ENCODE measurements at places on chromosomes 4 and X. TPM values are rescaled to one million over a fixed set of nuclear protein-coding genes. Genes with fewer than 3 reads are reported as not detected.

Gene RNF128
- 1.7 TPM for polyA plus RNA-seq

Gene RNF212
- polyA plus RNA-seq, result 0.03 TPM

Gene MAGEC3
- not detected for polyA plus RNA-seq

Gene PDE5A
- polyA plus RNA-seq, result 0.60 TPM

Gene XAGE2
- not detected for polyA plus RNA-seq

Gene FAM47A
- not detected for polyA plus RNA-seq

Gene ARHGAP10
- polyA plus RNA-seq, result 28.8 TPM

Gene TRPC3
- polyA plus RNA-seq, result 0.08 TPM

Gene ETDA
- polyA plus RNA-seq, result not detected

DNA sequence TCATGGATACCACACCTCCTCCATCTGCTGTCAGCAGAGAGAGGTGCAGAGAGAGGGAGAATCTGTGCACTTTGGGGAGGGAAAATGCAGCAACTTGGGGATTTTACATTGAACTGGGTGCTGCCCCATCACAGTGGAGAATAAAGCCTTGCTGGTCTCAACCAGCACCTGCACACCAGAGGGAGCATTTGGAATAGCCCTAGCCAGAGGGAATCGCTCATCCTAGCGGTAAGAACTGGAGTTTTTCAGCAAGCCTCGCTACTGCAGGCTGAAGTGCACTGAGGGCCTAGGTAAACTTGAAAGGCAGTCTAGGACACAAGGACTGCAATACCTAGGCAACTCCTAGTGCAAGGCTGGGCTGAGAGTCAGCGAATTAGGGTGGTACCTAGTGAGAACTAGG lies 148.7 kb downstream of the KDR start:
- no peak for DNase-seq

DNA sequence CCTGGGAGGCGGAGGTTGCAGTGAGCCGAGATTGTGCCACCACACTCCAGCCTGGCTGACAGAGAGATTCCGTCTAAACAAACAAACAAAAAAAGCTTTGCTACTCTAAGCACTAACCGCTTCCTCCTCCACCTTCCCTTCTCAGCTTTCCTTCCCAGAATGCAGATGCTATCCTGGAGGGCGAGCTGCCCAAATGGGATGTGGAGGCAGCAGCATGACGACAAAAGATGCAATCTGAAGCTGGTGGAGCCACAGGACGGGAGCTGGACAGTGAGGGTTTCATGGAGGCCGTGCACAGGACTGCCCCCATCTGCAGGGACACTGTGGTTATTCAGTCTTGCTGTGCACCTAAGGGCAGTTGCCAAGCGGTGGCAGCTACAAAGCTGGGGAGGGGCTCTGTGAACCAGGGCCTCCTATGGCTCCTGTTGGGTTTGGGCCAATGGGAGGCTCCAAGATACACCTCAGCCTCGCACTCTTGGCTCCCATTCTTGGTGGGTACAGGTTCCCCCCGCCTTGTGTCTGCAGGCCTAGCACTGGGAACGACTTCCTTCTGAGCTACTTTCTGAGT lies 47.4 kb downstream of the WDR1 start:
- no peak for DNase-seq

DNA sequence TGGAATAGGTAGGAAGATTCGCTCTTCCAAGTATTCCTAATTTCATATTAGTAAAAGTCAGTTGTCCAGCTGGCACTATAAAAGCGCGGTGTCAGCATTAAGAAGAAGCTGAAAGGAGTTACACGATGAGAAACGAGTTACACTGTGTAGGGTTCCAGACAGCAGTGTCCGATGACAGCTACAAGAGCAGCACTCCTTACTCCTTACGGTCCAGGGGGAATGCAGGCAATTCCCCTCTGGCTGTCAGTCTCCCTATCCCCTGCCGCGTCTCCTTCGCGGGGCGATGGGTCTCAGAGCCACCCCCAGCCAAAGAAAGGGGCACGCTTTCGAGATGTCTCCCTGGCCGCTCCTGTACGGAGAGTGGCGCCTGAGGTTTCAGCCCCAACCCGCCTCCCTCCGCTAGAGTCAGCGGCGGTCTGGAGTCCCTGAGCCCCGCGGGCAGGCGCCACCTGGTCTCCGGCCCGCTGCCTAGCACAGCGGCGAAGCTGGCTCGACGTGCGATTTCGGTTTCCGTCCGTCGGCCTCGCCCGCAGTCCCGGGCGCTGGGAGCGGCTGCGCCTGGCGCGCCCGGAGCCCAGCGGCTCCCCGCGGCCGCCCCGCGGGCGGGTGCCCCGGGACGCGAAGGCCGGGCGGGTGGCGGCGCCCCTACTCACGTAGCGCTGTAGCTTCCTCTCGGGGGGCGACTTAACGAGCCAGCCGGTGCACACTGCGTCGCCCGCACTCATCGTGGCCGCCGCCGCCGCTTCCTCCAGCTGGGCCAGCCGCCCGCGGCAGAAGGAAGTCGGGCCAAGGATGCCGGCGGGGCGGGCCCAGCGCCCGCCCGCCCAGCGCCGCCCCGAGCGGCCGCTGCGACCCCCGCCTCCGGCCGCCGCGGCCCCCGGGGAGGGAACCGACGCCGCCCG lies at the start of gene GAB3:
TSS of gene GAB3 (minus strand) at position 777 of the 902 bp plus-strand sequence. CDS start at position 725, 52 bp downstream.
- peak; percentile 39 for DNase-seq

GRCh38 chr4:60683973-60684372 lies 516.2 kb upstream of the ADGRL3 start:
- no peak for DNase-seq

DNA sequence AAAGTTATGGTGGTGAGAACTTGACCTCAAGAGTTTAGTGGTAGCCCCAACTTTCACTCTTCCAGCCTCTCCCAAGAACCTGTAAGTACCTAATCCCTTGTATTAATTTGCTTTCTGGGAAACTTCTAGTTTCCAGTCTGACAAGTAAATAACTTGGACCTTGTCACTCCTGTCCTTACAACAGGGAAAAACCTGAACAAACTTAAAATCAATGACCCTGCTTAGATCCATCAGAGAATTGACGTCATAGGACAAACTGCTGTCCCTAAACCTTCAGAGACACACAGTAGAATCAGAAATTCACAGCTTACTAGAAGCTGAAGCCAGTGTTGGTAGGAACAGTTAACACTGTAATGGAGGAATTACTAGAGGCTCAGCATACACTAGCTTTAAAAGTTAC lies 60.0 kb upstream of the DCLK2 start:
- DNase-seq, result no peak

GRCh38 chr4:177116161-177116560 lies 193.5 kb upstream of the NEIL3 start:
- no peak for DNase-seq

DNA sequence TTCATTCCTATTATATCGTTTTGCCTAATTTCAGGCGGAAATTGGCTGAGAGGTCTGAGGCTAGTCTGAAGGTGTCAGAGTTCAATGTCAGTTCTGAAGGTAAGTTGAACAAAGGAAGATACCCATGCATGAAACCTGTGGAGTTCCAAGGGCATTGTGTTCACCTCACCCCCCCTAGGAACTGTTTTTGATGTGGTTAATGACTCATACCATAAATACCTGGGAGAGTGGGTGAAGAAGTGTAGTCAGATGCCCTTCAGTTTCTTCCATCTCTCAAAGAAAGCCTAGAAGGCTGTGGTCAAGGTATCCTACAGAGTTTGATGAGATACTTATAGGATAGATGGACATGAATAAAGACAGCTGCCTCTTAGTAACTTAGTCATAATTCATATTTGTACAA lies 2.7 kb downstream of the UTP14A start:
- no peak for DNase-seq

DNA sequence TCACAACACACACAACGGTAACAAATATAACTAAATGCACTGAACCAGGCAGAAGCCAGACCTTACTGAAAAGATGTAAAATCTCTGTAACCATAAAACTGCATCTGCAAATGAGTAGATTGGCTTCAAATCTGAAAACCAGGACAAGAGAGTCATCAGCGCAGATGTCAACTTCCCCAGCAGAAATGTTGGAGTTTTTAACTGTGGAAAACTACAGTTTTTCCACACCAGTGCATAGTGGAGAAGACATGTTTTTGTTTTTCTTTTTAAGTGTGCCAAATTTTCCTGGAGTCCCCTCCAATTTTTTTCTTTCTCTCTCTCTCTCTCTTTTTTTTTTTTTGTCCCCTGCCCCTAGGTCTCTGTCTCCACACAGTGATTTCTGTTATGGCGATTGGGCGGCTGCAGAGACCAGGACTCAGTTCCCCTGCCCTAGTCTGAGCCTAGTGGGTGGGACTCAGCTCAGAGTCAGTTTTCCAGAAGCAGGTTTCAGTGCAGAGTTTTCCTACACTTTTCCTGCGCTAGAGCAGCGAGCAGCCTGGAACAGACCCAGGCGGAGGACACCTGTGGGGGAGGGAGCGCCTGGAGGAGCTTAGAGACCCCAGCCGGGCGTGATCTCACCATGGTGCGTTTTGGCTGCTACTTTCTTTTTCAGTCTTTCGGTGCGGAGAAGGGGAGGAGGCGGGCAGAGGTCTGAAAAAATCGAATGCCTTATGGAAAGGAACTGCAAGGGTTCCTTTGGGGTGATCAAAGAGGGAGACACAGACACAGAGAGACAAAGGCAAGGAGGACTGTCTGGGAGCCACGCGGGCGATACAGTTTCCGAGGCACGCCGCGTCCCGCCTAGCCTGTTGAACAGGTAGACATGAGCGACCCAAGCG lies at the start of gene GUCY1A1:
TSS of gene GUCY1A1 (plus strand) at position 505 of the 878 bp plus-strand sequence. CDS start 30,020 bp downstream, outside the sequence.
- peak; percentile 39 for DNase-seq

GRCh38 chr4:186728631-186729271 lies 5.1 kb upstream of the FAT1 start:
- DNase-seq, result no peak

DNA sequence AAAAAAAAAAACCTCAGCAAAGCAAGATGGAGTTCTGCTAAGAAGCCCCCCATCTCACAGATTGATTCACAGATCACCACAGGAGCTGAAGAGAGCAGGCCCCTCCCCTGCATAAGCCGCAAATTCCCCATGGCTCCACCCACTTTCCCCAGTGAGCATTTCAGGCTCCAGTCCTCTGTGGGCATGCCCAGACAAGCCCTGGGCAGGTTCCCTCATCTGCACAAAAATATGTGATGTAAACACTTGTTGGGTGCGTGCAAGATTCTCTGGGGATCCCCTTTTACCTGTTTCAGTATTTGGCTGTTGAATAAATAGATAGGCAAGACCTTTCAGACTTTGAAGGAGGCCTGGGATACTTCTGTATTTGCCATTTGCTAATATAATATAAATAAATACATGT lies 514.3 kb downstream of the PCDH7 start:
- DNase-seq, result no peak

DNA sequence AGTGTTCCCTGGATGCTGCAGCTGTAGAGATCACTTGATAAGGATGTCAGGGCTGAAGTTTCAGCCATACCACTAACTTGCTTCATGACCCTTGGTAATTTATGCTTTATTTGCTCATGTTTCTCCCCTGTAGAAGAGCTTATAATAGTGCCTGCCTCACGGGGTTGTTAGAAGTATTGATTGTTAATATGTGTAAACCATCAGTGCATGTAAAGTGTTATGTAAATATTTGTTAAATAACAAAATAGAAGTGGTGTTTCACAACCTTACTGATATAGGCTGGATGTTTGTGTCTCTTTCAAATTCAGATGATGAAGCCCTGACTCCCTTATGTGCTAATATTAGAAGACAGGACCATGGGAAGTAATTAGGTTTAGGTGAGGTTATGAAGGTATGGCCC lies 1.5 kb upstream of the CXCL2 start:
- DNase-seq, result no peak

- no peak for DNase-seq
These were observed 5.1 kb downstream of the DTHD1 start for GRCh38 chr4:36286481-36286871.

DNA sequence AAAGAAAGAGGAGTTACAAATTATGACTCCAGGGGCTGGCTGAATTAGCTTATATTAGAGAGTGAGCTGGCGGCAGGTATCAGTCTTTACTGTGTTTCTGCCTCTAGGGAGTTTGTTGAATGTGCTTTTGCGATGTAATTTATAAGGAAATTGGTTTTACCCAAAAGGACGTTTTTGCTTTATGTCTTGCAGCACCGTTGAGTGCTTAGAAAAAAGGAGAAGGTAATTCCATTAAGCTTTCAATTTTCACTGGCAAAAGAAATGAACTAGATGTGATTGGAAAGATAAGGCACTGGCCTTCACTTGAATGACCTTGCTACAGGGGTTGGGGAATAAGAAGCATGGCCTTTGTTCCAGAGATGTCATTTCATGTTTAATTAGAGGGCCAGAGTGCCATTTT lies 74.9 kb upstream of the CBR4 start:
- no peak for DNase-seq
